ENCODE measurements at places on chromosomes 5 and 9. TPM values are rescaled to one million over a fixed set of nuclear protein-coding genes. Genes with fewer than 3 reads are reported as not detected.

The SLC45A2 gene
- polyA plus RNA-seq: not detected

DNA sequence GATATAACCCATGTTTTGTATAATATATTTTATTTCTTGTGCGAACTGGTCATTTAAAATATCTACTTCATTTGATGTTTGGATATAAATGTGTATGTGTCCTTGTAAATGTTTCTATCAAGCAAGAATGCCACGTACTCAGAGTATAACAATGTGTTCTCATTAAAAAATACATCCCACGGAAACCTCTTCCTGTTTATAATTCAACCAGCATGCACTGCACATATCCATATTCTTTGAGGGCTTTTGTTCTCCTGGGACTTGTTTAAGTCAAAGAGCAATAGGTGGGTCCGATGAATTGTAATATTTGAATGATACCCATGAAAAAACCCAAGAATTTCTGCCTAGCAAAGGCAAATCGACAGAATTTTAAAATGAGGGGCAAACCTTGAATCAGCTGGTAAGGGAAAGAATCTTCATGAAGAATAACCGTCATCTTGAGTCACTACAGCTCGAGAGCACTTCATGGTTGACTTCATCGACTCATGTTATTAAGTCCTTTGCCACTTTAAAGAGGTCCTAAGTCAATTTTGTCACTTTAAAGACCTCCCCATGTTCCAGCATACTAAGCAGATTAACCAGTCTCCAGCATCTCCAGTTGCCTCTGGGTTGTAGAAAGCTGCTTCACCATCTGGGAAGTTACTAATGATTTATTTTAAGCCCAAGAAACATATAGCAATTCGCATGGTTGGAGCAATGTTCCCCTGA lies 80.6 kb downstream of the NPR3 start:
- no peak for DNase-seq

- DNase-seq: no peak
Observed at GRCh38 chr5:177553671-177554429, 513 bp downstream of the FAM193B start.

The C9orf50 gene
- polyA plus RNA-seq: 0.52 TPM

The DMRTA1 gene
- 3.0 TPM for polyA plus RNA-seq

GRCh38 chr5:10761933-10762775 lies 1.1 kb upstream of the DAP start:
- no peak for DNase-seq

- DNase-seq: no peak
Observed at GRCh38 chr9:71795097-71795813, 26.9 kb upstream of the CEMIP2 start.

The TNFSF15 gene
- 11.8 TPM for polyA plus RNA-seq

DNA sequence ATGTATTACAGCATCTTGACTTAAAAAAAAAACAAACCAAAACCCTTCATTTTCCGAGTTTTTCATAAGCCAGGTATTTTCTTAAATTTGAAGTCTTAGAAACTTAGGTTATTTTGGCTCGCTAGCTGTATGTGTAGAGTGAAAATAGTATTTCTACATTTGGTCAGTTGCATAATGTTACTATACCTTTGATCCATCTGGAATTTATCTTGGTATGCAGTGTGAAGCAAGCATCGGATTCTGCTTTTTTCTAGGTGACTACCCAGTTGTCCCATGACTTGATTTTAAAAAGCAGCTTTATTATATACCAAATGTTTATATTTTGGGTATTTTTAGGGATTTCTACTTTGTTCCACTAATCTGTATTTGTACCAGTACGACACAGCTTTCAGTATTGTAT lies 27.7 kb downstream of the UBAP1 start:
- DNase-seq: no peak

The GPRIN1 gene
- 1.0 TPM for polyA plus RNA-seq

GRCh38 chr9:34546834-34547827 lies 24.3 kb upstream of the ENHO start:
- no peak for DNase-seq

DNA sequence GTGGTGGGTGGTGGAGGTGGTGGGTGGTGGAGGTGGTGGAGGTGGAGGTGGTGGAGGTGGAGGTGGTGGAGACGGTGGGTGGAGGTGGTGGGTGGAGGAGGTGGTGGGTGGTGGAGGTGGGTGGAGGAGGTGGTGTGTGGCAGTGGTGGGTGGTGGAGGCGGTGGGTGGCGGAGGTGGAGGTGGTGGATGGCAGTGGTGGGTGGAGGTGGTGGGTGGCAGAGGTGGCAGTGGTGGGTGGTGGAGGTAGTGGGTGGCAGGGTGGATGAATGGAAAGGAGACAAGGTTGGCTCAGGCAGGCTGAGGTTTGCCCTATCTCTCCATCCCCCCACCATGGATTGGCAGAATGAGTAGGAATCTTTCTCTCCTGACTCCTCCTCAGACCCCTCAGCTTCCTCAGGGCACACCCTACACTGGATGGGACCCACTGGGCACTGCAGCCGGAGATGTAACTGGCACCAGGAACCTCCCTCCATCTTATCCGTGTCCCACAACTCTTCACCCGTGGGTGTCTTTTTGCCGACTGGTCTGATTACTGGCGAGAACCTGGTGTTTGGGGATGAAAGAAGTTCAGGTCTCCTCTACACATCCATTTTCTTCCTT lies 166.3 kb downstream of the C9orf50 start:
- no peak for DNase-seq

DNA sequence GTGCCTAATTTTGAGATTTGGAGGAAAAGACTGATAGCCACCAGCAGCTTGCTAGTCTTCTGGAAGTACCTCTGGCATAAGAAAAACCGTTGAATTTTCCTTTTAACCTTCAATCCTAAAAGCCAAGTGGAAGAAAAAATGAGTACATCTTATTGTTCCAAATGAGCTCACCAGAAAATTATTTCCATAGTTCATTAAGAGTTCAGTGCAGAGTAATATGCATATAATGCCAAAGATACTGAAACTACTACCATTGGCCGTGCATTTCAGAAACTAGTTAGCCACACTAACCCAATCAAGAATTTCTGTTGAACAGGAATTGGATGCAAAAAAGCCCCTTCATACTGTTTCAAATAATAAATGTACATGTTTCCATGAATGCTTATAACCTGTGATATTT lies 607.9 kb downstream of the KCTD16 start:
- no peak for DNase-seq

- peak; percentile 20 for DNase-seq
Observed at GRCh38 chr5:83475935-83476814, 4.6 kb downstream of the VCAN start.

GRCh38 chr5:79961716-79962574 lies 29.1 kb downstream of the MTX3 start:
- no peak for DNase-seq

- no peak for DNase-seq
Observed at GRCh38 chr9:89872426-89872912, 267.7 kb downstream of the GADD45G start.

The ACTBL2 gene
- not detected for polyA plus RNA-seq

GRCh38 chr9:92590377-92590776 lies 54.6 kb upstream of the ECM2 start:
- peak; percentile 87 for DNase-seq

GRCh38 chr5:13662626-13663025 lies 281.9 kb downstream of the DNAH5 start:
- no peak for DNase-seq

DNA sequence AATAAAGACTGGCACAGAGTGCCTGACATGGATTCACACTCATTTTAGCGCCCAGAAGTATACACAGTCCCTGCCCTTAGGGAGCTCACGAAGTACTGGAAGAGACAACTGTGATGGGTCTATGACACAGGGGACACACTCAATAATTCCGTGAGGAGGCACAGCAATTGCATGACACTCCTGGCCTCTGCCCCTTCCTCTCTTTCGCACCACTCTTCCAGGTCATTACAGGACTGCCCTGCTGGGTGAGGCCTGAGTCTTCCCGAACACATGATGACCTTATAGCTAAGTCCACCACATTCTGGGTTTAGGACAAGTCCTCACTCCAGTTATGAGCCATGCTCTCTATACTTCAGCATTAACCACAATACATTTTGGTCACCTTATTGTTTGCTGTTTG lies 134.7 kb downstream of the GNA14 start:
- no peak for DNase-seq

DNA sequence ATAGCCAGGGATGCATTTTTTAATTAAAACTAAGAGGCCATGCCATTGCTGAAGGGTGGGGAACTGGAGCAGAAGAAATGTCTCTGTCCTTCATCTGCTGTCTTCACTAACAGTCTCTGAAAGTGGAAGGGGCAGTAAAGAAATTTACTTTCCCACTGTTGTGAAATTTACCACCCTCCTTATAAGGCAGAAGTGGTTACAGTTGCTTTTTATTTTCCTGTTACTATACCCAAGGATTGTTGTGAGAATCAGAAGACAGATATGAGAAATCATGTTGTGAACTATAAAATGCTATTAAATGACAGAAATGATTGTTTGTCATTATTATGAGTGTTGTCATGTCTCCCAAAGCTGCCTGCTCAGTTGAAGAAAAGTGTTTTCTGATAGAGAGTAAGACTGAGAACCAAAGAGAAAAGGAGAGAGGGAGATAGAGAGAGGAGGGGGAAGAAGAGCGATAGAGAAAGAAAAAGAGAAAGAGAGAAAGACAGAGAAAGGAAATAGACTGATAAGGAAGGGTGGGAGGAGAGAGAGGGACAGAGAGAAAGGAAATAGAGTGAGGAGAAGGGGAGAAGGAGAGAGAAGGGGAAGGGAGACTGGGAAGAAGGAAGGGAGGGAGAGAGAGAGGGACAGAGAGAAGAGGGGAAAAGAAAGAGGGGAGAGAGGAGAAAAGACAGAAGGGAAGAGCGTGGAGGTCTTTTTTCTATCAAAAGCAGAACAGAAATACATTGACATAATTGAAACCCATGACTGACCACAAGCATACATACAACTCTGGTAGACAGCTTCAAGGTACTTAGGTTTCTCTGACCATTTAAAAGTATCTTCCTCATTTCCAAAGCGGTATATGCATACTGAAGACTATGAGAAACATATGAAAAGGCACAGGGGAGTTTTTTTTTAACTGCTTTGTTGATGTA lies 22.5 kb downstream of the SEC61B start:
- no peak for DNase-seq

The INSL4 gene
- not detected for polyA plus RNA-seq
